ENCODE measurements at places on chromosomes 16 and 17.

- no peak for DNase-seq
Measured at GRCh38 chr17:72622661-72623433, 469.6 kb downstream of the SLC39A11 start.

DNA sequence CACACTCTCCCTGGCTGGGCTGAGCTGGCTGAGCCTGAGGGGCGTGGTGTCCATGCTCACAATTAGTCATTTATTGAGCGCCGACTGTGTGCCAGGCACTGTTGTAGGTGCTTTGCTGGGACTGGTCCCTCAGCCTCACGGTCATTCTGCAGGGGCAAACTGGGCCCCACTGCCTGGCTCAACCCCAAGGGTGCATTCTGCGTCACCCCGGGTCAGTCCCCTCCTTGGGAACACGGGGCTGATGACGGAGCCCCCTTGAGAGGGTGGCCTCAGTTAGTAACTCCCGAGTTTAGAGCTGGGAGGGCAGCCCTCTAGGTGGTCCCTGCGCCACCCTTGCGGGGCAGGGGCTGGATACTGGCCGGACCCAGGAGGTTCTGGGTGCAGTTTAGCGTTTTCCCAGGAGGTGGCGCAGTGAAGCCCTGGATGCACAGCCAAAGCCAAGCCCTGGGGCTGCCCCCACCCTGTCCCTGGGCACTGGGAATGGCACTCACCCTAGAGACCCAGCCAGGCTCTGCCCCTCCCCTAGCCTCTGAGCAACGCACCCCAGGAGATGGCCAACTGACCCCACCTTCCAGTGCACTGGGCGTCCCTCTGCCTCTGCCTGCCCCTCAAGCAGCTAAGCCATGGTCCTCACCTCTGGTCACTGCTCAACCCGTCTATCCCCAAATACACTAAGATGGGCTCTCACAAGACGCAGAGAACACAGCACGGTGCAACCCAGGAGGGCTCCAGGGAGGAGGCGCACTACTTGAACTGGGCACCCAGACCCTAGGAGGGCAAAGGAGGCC, 243.2 kb upstream of the GSE1 start:
- DNase-seq: peak; percentile 86

DNA sequence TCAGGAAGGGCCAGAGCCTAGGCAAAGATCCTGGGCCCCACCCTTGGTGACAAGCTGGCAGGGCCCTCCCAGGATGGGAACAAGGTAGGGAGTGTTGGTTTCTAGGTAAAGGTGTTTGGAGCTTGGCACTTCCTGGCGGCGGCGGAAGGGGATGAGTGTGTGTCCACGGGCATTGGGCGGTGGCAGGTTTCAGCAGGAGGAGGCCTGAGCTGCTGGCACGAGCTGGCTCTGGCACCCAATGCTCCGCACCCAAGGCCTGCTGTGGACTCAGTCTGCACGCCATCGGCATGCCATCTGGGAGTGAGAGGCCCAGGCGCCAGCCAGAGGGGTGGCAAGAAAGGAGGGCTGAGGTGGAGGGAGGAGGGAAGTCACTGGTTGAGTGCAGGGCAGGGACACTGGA, 46.9 kb upstream of the TAC4 start:
- DNase-seq: no peak

- peak; percentile 75 for DNase-seq
Measured at GRCh38 chr16:89615596-89616090, 2.2 kb downstream of the DPEP1 start.

DNA sequence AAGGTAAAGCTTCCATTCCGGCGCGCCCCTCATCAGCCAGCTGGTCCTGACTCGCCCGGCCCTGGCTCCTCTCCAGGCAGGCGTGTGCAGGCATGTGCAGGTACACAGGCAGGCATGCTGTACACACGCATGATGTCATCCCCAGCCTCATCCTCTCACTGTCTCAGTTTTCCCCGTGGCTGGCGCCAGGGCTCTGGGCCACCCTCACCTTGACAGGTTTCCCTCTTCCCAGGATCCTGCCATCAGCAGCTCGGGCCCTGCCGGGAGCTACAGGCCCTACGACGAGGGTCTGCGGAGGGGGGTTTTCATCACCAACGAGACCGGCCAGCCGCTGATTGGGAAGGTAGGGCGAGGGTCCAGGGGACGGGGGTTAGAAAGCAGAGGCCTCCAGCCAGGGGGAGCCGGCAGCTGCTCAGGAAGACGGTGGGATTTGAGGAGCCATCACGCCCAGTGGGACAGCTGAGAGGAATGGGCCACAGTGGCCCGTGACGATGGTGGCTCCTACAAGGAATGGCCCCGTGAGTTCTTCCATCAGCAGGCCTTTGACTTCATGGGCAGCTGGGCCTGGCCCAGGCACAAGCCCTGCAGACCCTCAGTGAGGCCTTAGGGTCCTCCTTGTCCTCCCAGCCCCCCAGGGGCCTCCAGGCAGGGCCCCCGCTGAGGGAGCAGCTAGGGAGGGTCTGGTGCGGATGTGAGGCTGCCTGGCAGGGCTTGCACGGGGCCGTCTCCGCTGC, 8.5 kb downstream of the GAA start:
- no peak for DNase-seq

DNA sequence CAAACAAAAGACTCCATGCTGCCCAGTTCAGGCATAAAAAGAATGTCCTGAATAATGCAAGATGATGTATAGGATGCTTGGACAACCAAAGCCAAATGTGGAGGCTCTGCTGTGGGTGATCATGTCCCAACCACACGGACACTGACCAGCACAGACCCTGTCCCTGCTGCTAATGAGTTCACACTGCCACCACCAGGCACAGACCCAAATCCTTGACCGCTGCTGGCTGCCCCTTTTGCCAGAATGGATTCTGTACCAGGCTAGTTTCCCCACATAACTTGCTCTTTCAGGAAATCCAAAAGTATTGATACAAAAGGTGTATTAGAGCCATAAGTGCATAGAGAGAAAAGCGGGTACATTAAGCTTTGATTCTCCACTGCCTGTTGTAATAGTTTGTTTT, 60.9 kb downstream of the XYLT1 start:
- no peak for DNase-seq

- DNase-seq: no peak
Measured at GRCh38 chr16:68526143-68526781, 12.8 kb upstream of the ZFP90 start.

DNA sequence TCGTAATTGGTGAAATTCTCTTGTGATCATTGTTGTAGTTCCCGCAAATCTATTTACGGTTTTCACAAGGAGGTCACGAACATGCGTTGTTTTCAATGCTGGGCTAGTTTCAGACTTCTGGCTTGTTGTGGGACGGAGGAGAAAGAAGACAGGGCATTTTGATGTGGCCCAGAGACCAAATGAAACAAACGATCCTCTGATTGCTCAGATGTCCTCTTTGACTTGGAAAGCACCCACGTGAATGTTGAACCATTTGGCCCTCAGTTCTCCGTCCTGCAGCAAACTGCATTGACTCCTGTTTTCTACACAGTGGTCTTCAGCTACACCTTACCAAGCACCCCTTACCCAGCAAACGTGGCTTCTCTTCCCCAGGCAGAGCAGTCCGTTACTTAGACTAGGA, 391.0 kb downstream of the WWOX start:
- no peak for DNase-seq

DNA sequence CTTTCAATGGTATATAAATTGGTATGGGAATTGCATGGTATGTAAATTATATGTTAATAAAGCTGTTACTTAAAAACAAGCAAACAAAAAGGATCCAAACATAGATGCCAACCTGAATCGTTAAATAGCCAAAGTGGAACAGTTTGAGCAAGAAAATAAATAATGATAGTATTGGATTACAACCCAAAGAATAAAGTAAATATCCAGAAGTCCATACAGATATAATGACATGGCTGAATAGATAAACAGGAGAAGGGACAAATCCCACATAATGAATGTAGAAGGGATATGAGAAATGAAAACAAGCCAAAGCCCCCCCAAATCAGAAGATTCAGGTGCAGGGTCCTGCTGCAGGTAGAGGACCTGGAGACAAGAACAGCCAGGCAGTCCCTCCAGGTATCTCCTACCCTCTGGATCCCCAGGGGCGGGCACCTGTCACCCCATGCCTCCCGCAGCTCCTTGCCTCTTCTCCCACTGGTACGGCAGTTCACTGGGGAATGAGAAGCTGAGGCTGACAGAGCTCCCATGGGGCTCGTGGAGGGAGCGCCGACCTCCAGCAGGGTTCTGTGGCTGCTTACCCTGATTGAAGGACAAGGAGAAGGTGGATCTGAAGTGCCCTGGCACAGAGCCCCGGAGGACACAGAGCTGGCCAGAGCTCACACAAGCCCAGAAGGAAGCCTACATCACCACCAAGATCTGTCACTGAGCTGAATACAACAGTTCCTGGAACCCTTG, 9.9 kb upstream of the LCAT start:
- no peak for DNase-seq

- DNase-seq: peak; percentile 95
Measured at GRCh38 chr16:10895053-10895946, 18.3 kb downstream of the CIITA start.

GRCh38 chr16:69031877-69032301, 73.6 kb upstream of the HAS3 start:
- DNase-seq: no peak

DNA sequence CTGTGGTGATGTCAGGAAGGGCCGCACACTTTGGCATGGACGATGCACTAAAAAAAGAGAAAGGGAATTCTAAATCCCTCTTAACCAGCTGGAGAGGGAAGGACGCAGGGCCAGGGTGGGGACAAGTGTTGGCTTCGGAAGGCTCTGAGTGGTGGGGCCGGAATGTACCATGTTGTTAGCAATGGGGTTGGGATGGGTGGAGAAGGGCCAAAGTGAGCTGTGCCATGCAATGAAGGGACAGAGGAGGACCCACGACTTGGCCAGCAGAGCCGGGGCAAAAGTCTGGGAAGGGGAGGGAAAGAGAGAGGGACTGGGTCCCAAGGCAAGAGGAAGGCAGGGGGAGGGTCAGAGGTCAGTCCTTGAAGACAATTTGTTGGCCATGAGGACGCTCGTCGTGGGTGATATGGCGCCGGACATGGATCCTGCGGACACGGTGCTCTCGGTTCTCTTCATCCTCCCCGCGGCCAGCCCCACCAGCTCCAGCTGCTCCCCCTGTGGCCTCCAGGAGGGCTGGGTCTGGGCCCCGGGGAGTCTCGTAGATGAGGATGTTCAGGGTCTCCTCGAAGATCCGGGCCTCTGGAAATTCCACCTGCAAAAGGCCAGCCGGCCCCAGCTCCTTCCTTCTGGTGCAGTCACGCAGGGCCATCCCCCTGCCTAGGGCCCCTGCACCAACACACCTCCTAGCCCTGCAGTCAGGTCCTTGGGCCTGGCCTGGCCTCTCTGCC, 6.4 kb downstream of the ASPHD1 start:
- DNase-seq: no peak

GRCh38 chr17:33266116-33266515, 27.0 kb downstream of the ASIC2 start:
- DNase-seq: no peak

- DNase-seq: no peak
Measured at GRCh38 chr16:50696575-50697420, 3.4 kb downstream of the NOD2 start.

DNA sequence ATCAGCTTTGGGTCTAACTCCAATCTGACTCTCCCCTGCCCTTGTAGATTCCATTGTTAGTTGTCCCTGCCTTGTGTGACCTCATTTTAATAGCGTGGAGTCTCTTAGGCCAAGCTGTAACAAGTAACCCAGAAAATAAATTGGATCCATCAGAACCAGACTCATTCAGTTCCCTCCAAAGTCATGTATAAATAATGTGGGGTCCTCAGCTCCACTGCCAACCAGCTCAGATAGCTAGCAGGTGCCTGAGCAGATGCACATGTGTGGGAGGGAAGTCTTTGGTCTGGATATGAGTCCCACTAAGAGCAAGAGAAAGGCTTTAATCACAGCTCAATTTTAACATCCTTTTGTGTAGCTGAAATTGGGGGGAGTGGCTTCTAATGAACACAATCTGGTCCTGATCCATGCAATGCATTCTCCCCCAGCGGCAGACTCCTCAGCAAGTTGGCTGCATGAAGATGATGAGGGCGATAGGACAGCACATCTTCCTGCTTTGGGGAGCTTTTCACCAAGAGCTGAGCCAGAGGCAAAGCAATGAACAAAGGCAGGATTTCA, 151.6 kb downstream of the ABCC12 start:
- no peak for DNase-seq

DNA sequence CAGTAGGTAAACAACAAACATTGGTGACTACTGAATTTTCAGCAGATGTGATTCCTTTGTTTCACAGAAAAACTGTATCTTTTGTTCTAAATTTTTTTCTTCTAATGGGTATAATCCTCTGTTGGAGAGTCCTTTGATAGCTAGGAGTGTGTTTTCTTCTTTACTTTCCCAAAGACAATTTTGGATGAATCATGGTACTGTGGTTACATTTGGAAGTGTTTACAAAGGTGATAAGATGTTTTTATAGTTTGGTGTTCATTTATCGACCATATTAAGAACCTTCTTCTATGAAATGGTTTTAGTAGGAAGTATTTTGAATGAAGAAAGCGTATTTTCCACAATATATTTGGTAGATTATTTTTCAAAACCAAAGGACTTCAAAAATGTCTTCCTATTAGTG, 333.7 kb downstream of the WWOX start:
- no peak for DNase-seq

GRCh38 chr17:78394209-78394608, 15.8 kb downstream of the PGS1 start:
- DNase-seq: no peak

DNA sequence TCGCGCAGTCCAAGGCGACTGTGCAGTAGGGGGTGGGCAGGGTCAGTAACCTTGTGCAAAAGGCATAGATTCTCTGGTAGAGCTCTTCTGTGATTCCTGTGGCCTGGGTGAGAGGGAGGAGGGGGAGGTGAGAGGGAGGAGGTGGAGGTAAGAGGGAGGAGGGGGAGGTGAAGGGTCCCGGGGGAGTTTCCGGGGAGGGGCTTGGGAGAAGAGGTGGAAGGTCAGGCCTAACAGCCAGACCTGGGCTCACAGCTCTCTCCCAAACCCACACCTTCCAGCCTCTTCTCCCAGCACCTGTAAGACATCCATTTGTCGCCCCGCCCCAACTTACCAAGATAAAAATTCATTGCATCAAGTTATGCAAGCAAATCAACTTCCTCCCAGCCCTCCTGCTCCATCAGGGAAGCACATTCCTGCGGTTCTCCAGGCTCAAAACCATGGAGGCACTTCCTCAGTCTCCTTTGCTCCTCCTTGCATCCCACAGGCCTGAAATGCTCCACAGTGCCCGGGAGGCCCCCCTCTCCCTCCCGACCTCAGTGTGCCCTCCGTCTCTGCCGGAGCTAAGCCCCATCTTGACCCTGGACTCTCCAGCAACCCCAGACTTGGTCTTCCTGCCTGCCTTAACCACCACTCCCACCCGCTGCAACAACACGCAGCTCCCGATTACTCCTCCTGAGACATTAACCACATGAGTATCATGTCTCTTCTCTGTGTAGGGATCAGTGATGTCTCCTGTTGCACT, 30.5 kb downstream of the PIK3R6 start:
- DNase-seq: no peak

DNA sequence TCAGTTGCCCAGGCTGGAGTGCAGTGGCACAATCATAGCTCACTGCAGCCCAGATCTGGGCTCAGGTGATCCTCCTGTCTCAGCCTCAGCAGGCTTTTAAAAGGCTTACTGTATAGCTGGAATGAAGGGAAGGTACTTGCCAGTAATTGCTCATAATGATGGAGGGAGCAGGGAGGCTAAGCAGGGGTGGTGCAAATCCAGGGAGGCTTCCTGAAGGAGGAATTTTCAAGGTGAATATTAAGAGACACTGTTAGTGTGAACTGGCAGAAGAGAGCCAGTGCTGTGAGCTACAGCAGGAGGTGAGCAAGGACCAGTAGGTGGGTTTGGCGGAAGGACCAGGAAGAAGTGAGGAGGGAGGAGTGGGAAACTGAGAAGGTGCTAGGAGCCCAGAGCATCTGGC, 24.7 kb downstream of the CRHR1 start:
- DNase-seq: no peak

- no peak for DNase-seq
Measured at GRCh38 chr17:43444223-43445008, 39.4 kb upstream of the DHX8 start.
